Dorsolateral prefrontal cortex (tissue), 122 donors: ENCODE measurements at places on chromosomes 2 and 18. TPM values are rescaled to one million over a fixed set of nuclear protein-coding genes. Genes with fewer than 3 reads are reported as not detected.

FEV gene
- total RNA-seq = not detected

ADCY3 gene
- total RNA-seq = 94.3 TPM

CFAP65 gene
- 0.80 TPM for total RNA-seq

RAB17 gene
- 2.3 TPM for total RNA-seq

ABCA12 gene
- 0.14 TPM for total RNA-seq

GBX2 gene
- total RNA-seq = 0.62 TPM

ERICH2 gene
- total RNA-seq = 2.1 TPM

SERPINB10 gene
- total RNA-seq = not detected

ERFE gene
- 2.0 TPM for total RNA-seq

SERPINB3 gene
- not detected for total RNA-seq

VIT gene
- 0.54 TPM for total RNA-seq

FOXI3 gene
- total RNA-seq = not detected

FECH gene
- 36.2 TPM for total RNA-seq

ALLC gene
- not detected for total RNA-seq

UGT1A6 gene
- not detected for total RNA-seq

SNRNP200 gene
- 105 TPM for total RNA-seq

SKA1 gene
- total RNA-seq = 1.2 TPM

UNC80 gene
- total RNA-seq = 106 TPM

DOK6 gene
- total RNA-seq = 22.7 TPM

SPATS2L gene
- 58.3 TPM for total RNA-seq

APOB gene
- 0.28 TPM for total RNA-seq

MARCHF4 gene
- 12.5 TPM for total RNA-seq

CCDC121 gene
- 6.0 TPM for total RNA-seq

TUBB8B gene
- 1.5 TPM for total RNA-seq

NAGK gene
- total RNA-seq = 118 TPM

RUFY4 gene
- total RNA-seq = 0.86 TPM

C2orf81 gene
- 8.7 TPM for total RNA-seq

NEB gene
- 4.4 TPM for total RNA-seq

IL1B gene
- 0.63 TPM for total RNA-seq

ERBB4 gene
- 110 TPM for total RNA-seq

PSMA8 gene
- total RNA-seq = not detected

RAMP1 gene
- total RNA-seq = 70.8 TPM

REG1A gene
- not detected for total RNA-seq

PROM2 gene
- 9.5 TPM for total RNA-seq

SCYGR4 gene
- not detected for total RNA-seq

TYW5 gene
- total RNA-seq = 9.1 TPM

PUM2 gene
- 126 TPM for total RNA-seq

FAP gene
- 6.8 TPM for total RNA-seq

ARHGAP25 gene
- total RNA-seq = 6.6 TPM

IL36A gene
- total RNA-seq = not detected

KRTCAP3 gene
- total RNA-seq = 3.9 TPM

CTLA4 gene
- not detected for total RNA-seq

SPAG16 gene
- total RNA-seq = 49.1 TPM

CPS1 gene
- 11.5 TPM for total RNA-seq

CHST9 gene
- total RNA-seq = 1.9 TPM

TNFAIP6 gene
- 2.1 TPM for total RNA-seq

HRH4 gene
- not detected for total RNA-seq

CLEC4F gene
- 2.6 TPM for total RNA-seq

INPP1 gene
- 59.4 TPM for total RNA-seq

PAX3 gene
- total RNA-seq = not detected

TMEM169 gene
- 7.6 TPM for total RNA-seq

RDH14 gene
- 21.6 TPM for total RNA-seq

TTR gene
- total RNA-seq = not detected

STARD6 gene
- total RNA-seq = not detected

MYO3B gene
- total RNA-seq = 1.0 TPM

M1AP gene
- 5.1 TPM for total RNA-seq

TFPI gene
- 3.6 TPM for total RNA-seq

CNTNAP5 gene
- total RNA-seq = 77.9 TPM

GPR75 gene
- total RNA-seq = 33.3 TPM
